ENCODE measurements at places on chromosomes 1 and 21. TPM values are rescaled to one million over a fixed set of nuclear protein-coding genes. Genes with fewer than 3 reads are reported as not detected.
A peak's percentile ranks its signal among the peaks of the same experiment; 100 is the strongest.

Gene DHRS3
- 10.2 TPM for polyA plus RNA-seq

Gene NR1I3
- not detected for polyA plus RNA-seq

Gene CHODL
- not detected for polyA plus RNA-seq

Gene LCE3D
- not detected for polyA plus RNA-seq

Gene KIF21B
- polyA plus RNA-seq: 0.55 TPM

Gene ETV3L
- polyA plus RNA-seq: not detected

Gene UBE2U
- polyA plus RNA-seq: not detected

Gene GALNT2
- 189 TPM for polyA plus RNA-seq

Gene PFDN2
- polyA plus RNA-seq: 180 TPM

Gene CITED4
- polyA plus RNA-seq: 2.2 TPM

Gene TTC34
- 0.09 TPM for polyA plus RNA-seq

Gene CFHR3
- not detected for polyA plus RNA-seq

Gene MAP1LC3C
- polyA plus RNA-seq: not detected

Gene SLC30A10
- polyA plus RNA-seq: not detected

Gene FCRL2
- polyA plus RNA-seq: not detected

Gene GJA5
- polyA plus RNA-seq: 0.07 TPM

DNA sequence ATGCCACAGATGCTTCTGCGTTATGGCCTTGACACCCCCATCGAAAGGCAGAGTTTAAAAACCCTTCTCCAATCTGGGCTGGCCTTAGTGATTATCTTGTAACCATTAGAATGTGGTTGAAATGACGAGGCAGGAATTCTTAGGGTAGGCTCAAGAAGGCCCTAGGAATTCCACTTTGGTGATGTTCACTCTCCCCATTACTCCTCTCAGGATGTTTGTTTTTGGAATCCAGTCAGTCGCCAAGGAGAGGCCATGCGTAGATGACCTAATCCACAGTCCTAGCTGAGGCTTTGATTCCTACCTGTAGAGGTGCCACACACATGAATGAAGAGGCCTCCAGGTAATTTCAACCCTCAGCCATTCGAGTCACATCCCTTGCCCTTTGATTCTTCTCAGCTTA, 318.2 kb downstream of the NEGR1 start:
- H3K27me3 ChIP-seq: no peaks in the 10 kb centered on the region
- no peak overlapping the region for H3K27ac ChIP-seq
- DNase-seq: peak; percentile 34
- no peaks in the 10 kb centered on the region for H3K36me3 ChIP-seq
- H3K4me1 ChIP-seq: peaks cover 2% of the 10 kb centered on the region

DNA sequence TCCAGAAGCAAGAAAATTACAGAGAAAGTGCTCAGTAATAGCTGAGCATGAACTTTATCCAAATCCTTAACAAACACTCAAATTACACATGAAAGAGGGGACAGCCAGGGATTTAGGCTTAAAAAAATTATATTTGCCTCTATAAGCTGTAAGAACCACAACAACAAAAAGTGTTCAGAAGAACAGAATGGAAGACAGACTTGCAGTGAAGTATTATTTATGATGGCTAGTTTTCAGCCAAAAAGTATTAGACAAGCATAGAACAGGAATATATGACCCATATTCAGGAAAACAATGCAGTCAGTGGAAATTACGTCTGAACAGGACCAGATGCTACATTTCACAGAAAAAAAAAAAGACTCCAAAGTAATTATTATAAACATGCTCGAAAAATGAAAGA, 1246.3 kb downstream of the NCAM2 start:
- H3K4me3 ChIP-seq: no peak overlapping the region
- no peaks in the 10 kb centered on the region for H3K27me3 ChIP-seq
- no peak overlapping the region for H3K27ac ChIP-seq
- no peaks in the 10 kb centered on the region for H3K36me3 ChIP-seq
- no peak for DNase-seq
- H3K4me1 ChIP-seq: no peaks in the 10 kb centered on the region

GRCh38 chr1:38827318-38827717, 32.3 kb downstream of the RRAGC start:
- H3K27me3 ChIP-seq: peaks cover 53% of the 10 kb centered on the region
- H3K27ac ChIP-seq: no peak overlapping the region
- H3K4me1 ChIP-seq: peaks cover 4% of the 10 kb centered on the region
- no peak for DNase-seq
- no peak overlapping the region for H3K4me3 ChIP-seq

DNA sequence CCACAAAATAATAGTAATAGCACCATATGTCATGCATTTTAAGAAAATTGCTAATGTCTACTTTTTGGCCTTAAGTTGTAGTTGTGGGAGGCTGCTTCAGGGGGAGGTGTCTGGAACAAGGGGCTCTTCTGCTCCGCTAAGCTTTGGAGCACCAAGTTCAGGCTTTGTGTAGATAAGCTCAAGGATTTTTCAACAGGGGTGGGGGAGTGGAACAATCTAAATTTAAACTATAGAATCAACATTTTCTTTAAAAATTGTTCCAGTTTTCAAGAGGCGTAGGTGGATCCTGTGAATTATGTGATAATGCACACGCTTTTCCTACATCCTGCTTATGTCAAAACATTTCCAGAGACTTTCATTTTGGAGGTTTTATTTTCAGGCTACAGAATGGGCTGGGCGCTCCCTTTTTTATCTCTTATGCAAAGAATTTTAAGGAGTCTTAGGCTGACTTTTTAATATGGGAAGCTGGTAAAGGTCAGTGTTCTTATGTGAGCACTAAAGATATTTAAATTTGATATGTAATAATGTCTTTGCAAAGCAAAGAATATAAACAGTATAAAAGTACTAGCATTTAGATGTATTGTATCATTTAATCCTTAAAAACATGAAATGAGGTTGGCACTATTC, 9.9 kb downstream of the ATP1A1 start:
- H3K27ac ChIP-seq: no peak overlapping the region
- no peak for DNase-seq
- peaks cover 9% of the 10 kb centered on the region for H3K4me1 ChIP-seq
- H3K4me3 ChIP-seq: no peak overlapping the region
- H3K27me3 ChIP-seq: no peaks in the 10 kb centered on the region

DNA sequence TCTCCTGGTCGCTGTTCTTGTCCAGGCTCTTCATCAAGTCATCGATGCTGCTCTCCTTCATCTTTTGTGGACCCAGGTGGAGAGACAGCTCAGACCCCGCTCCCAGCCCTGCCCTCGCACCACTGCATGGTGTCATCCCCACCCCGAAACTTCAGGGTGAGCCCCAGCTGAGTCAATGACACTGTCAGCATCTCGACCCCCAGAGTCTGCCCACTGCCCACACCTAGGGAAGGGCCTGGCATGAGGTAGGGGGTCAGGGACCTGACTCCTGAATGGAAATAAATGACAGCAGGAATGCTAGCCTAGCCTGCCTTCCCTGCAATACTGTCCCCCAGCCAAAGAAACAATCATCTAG, 1.6 kb upstream of the S100A6 start:
- no peak overlapping the region for H3K27ac ChIP-seq
- peaks cover 33% of the 10 kb centered on the region for H3K4me1 ChIP-seq
- H3K27me3 ChIP-seq: no peaks in the 10 kb centered on the region
- peaks cover 11% of the 10 kb centered on the region for H3K36me3 ChIP-seq
- no peak for DNase-seq

GRCh38 chr1:191760016-191760415, 398.2 kb upstream of the RGS18 start:
- H3K27me3 ChIP-seq: no peaks in the 10 kb centered on the region
- no peaks in the 10 kb centered on the region for H3K4me1 ChIP-seq
- no peak overlapping the region for H3K4me3 ChIP-seq
- H3K27ac ChIP-seq: no peak overlapping the region
- DNase-seq: no peak
- no peaks in the 10 kb centered on the region for H3K36me3 ChIP-seq

GRCh38 chr1:183301239-183301638, 115.2 kb downstream of the LAMC2 start:
- no peak overlapping the region for H3K27ac ChIP-seq
- DNase-seq: no peak
- no peaks in the 10 kb centered on the region for H3K27me3 ChIP-seq
- 0 out of 2 replicates have a peak, but pooled peaks cover 2% of the 10 kb centered on the region for H3K4me1 ChIP-seq
- H3K4me3 ChIP-seq: no peak overlapping the region

- H3K27me3 ChIP-seq: no peaks in the 10 kb centered on the region
- peak overlapping the region; percentile 58 for H3K4me3 ChIP-seq
- DNase-seq: no peak
- H3K27ac ChIP-seq: peak overlapping the region; percentile 82
- no peaks in the 10 kb centered on the region for H3K36me3 ChIP-seq
- peaks cover 9% of the 10 kb centered on the region for H3K4me1 ChIP-seq
Observed at GRCh38 chr1:65002156-65002507, 35.8 kb upstream of the JAK1 start.

DNA sequence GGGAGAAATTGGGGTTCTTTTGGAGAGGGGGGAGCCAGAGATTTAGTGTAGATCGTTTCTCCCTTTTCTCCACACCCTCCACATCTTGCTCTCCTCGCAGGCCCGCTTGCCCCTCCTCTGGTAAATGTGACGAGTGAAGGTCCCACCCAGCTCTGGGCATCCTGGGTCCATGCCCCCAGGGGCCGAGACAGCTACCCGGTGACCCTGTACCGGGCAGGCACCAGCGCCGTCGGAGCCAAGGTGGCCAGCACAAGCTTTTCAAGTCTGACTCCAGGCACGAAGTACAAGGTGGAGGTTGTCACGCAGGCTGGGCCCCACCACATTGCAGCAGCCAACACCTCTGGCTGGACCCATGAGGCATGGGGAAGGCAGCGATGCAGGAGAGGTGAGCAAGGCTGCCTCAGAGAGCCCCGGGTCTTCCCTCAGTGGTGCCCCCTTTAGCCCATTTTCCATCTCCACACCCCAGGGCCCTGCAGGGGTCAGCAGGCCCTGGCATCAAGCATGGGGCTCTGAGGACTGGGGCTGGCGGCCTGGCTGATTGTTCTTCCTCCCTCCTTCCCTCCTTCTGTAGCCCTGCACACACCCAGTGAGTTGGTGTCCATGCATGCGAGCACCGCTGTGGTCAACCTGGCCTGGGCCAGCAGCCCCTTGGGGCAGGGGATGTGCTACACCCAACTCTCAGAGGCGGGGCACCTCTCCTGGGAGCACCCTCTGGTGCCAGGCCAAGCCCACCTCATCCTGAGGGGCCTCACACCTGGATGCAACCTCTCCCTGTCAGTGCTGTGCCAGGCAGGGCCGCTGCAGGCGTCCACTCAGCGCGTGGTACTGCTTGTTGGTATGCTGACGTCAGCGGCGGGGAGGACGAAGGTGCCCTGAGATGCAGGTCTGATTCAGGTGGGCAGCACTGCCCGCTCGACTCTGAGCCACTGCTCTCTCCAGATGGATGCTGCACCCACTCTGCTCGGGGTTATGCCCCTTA, 16.4 kb upstream of the LGR6 start:
- no peaks in the 10 kb centered on the region for H3K4me1 ChIP-seq
- DNase-seq: no peak
- no peak overlapping the region for H3K27ac ChIP-seq
- H3K36me3 ChIP-seq: no peaks in the 10 kb centered on the region
- H3K27me3 ChIP-seq: peaks cover 59% of the 10 kb centered on the region
- no peak overlapping the region for H3K4me3 ChIP-seq

- H3K4me1 ChIP-seq: no peaks in the 10 kb centered on the region
- no peaks in the 10 kb centered on the region for H3K27me3 ChIP-seq
- no peak overlapping the region for H3K27ac ChIP-seq
- H3K4me3 ChIP-seq: no peak overlapping the region
- no peaks in the 10 kb centered on the region for H3K36me3 ChIP-seq
Observed at GRCh38 chr1:34842952-34843371, 16.6 kb downstream of the SMIM12 start.

- peak; percentile 10 for DNase-seq
- H3K27me3 ChIP-seq: no peaks in the 10 kb centered on the region
- H3K36me3 ChIP-seq: peaks cover 9% of the 10 kb centered on the region
- no peak overlapping the region for H3K27ac ChIP-seq
- H3K4me3 ChIP-seq: no peak overlapping the region
- H3K4me1 ChIP-seq: peaks cover 8% of the 10 kb centered on the region
Observed at GRCh38 chr1:203860396-203861025, 888 bp upstream of the SNRPE start.

GRCh38 chr1:115051850-115052249, 22.2 kb downstream of the TSHB start:
- no peaks in the 10 kb centered on the region for H3K36me3 ChIP-seq
- no peak overlapping the region for H3K4me3 ChIP-seq

- H3K36me3 ChIP-seq: no peaks in the 10 kb centered on the region
- no peak overlapping the region for H3K4me3 ChIP-seq
- H3K27ac ChIP-seq: no peak overlapping the region
- H3K27me3 ChIP-seq: no peaks in the 10 kb centered on the region
Observed at GRCh38 chr21:24183077-24183476, 1424.2 kb downstream of the MRPL39 start.

- no peak overlapping the region for H3K4me3 ChIP-seq
- H3K27ac ChIP-seq: no peak overlapping the region
- no peaks in the 10 kb centered on the region for H3K36me3 ChIP-seq
Observed at GRCh38 chr1:31394584-31395193, 18.3 kb upstream of the SERINC2 start.

DNA sequence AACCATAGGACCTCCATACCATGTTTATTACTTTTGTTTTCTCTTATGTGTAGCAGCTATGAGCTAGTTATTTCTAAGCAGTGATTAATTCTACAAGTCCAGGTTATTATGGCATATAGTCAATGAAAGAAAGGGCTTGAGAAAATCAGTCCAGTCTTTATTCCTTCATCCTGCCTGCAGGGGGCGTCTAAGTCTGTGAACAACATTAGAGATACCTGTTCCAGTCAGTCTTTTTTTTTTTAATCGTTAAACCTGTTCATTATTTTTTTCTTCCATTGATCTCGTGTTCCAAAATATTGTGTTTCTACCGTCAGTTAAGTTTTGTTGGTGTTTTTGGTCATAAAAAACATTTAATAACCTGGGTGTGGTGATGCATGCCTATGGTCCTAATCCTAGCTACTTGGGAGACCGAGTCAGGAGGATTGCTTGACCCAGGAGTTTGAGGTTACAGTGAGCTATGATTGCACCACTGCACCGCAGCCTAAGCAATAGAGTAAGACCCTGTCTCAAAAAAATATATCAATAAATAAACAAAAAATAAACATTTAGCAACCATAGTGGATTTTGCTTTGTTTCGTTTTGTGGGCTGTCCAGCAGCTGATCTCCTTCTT, 29.4 kb upstream of the CD2 start:
- H3K4me3 ChIP-seq: no peak overlapping the region
- H3K27ac ChIP-seq: no peak overlapping the region
- no peaks in the 10 kb centered on the region for H3K36me3 ChIP-seq

DNA sequence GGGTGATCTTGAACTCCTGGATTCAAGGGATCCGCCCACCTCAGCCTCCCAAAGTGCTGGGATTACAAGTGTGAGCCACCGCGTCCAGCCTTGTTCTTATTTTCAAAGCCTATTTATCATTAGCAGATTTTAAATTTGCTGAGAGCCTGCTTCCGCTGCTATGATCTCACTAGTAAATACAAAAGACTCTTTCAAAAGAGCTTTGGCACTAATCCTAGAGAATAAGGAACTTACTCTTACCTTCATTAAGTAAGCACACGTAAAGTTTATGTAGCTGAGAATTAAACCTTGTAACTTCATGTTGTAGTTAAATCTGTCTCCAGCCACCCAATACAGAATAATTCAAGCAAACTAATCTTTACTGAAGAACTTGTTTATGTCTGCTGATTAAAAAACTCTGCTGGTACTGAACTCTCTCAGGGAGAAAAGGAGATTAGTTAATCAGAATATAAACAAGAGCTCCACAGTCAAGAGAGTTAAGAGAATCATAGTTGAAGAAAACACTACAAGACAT, 72.3 kb downstream of the RUSC1 start:
- no peaks in the 10 kb centered on the region for H3K27me3 ChIP-seq
- H3K4me1 ChIP-seq: peaks cover 3% of the 10 kb centered on the region
- no peak overlapping the region for H3K4me3 ChIP-seq
- H3K27ac ChIP-seq: no peak overlapping the region
- peaks cover 11% of the 10 kb centered on the region for H3K36me3 ChIP-seq

GRCh38 chr1:160148121-160148520, 3.3 kb upstream of the ATP1A4 start:
- no peaks in the 10 kb centered on the region for H3K36me3 ChIP-seq
- no peaks in the 10 kb centered on the region for H3K4me1 ChIP-seq
- no peak overlapping the region for H3K4me3 ChIP-seq
